Common myeloid progenitor, CD34-positive (primary cell): ENCODE measurements at places on chromosomes 2 and 18.
A peak's percentile ranks its signal among the peaks of the same experiment; 100 is the strongest.

DNA sequence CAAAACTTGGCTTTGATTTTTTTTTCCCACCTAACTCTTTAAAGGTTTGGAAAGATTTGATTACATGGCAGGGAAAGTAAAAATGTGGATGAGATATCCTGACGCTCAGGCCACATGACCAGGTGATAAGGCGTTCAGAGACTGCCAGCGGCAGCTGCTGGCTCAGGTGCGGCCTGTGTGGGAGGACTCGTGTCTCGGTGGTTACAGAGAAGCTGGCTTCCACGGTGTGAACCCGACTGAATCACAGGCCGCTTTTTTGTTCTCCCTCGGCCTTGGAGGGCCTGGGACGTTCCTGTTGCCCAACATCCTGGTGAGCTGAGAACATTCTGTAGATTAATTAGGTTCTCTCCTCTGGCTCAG, 124.2 kb upstream of the ZNF516 start:
- DNase-seq: no peak

DNA sequence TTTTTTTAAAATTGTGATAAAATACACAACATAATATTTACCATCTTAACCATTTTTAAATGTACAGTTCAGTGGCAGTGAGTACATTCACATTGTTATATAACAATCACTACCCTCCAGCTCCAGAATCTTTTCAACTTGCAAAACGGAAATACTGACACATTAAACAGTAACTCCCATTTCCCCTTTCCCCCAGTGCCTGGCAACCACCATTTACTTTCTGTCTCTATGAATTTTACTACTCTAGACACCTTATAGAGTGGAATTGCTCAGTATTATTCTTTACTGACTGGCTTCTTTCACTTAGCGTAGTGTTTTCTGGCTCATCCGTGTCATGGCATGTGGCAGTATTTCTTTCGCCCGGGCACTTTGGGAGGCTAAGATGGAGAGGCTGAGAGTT, 32.6 kb downstream of the FASTKD2 start:
- DNase-seq: peak; percentile 31

GRCh38 chr2:134663451-134664450, 55.0 kb downstream of the TMEM163 start:
- no peak for DNase-seq

- DNase-seq: no peak
Measured at GRCh38 chr2:237558961-237559641, 7.3 kb upstream of the PRLH start.

DNA sequence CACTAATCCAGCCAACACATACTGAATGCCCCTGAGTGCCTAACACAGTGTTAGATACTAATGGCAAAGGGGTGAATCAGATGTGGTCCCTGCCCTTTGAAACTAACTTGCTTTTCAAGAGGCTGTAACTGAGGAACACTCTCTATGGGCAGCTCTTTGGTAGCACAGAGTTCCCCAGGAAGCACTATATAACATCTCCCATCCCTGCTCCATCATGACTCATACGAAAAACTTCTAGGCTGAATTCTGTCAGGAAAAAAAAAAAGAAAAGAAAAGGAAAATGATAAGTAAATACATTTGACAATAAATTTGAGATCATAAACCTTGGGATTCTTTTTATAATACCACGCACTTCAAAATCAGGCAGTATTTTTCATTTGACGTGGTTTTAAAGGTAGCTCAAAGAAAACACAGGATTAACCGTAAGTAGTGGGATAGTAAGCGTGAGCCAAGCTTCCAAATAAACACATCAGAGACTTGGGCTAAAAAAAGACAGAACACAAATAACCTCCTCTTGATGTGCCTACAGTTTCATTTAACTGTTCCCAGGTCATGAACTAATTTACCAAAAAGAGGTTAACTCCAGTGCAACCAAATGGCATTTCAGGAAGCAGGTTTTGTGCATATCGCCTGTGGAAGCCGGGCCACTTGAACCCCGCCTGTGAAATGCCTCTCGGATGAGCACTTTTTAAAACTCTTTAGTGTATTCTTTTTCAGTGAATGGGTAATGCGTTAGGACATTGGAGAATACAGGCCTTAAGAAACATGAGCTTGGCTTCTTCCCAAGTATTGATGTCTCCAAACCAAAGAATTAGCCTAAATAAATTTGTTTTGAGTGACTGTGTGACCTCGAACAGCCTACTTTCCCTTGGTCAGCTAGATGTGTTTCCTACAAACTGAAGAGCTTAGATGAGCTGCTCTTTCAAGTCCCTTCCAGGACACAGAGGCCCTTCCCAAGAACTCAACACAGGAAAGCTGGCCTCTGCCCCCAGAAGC, 42.0 kb downstream of the RDH14 start:
- no peak for DNase-seq

DNA sequence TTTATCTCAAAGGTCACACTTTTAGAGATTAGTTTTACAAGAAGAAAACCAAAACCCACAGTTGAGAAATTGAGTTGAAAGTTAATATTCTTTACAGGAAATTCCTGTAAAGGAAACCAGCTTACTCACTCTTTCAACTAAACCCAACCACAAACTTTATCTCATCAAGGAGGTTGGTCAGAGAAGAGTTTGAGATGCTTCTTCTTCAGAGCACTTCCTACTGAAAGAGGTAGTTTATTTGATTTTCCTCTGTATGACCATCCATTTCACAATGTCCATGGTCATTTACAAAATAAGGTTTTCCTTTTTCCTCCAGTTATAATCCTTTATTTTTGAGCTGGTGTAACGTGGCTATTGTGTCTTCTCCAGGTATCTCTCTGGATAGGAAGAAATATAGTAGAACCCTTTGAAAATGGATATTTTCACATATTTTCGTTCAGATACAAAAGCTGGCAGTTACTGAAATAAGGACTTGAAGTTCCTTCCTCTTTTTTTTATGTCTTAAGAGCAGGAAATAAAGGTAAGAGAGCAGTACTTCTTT, 4.5 kb upstream of the IL18RAP start:
- peak; percentile 80 for DNase-seq

DNA sequence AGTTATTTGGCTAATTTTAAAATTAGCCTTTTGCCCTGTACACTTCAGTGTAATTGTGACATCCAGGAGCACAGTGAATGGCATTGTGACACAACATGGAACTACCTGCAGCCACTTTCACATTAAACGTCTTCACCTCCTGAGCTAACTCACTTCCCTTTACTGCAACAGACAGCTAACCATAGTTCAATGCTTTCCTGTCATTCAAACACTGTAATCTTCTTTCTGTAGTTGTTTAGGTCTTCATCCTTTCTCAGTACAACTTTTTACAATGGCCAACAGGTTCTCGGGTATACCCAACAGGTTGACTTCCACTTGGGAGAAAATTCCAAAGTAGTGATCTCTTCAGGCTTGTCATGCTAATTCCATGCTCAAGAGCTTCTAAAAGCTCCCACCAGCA, 8.6 kb upstream of the AGPS start:
- DNase-seq: no peak
